ENCODE measurements at places on chromosomes 5 and 9.

GRCh38 chr5:112681481-112681908 lies 56.2 kb upstream of the APC start:
- DNase-seq: no peak

DNA sequence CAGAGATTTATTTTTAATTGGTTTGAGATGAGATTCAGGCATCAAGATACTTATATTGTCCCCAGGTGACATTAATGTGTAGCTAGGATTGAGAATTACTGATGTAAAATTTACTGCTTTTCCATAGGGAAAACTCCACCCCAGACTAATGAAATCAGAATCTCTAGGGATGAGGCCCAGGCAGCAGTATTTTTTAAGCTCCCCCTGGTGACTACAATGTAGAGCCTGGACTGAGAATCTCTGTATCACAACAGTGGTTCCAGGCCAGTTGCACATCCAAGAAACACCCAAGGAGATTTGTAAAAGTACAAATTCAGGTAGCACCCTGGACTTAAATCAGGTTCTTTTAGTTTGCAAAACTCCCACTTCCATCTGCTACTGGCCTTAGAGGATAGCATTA lies 185.7 kb downstream of the MARCHF11 start:
- no peak for DNase-seq

DNA sequence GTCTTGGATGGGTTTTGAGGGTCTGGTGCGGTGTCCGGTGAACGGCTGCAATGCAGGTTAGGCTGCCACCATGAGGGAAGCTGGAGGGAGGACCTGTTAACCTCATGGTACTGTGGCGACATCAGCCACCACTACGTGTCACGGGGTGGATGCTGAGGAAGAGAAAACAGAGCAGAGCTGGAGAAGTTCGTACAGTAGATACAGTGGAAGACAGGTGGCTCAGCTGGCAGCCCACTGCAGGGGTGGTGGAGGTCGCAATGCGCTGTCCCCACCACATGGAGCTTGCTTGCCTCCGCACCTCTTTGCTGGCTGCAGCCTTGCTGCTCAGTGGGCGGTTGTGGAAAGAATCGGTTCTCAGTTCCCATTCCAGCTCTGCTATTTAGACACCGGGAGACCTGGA lies 2.8 kb downstream of the DCANP1 start:
- no peak for DNase-seq

DNA sequence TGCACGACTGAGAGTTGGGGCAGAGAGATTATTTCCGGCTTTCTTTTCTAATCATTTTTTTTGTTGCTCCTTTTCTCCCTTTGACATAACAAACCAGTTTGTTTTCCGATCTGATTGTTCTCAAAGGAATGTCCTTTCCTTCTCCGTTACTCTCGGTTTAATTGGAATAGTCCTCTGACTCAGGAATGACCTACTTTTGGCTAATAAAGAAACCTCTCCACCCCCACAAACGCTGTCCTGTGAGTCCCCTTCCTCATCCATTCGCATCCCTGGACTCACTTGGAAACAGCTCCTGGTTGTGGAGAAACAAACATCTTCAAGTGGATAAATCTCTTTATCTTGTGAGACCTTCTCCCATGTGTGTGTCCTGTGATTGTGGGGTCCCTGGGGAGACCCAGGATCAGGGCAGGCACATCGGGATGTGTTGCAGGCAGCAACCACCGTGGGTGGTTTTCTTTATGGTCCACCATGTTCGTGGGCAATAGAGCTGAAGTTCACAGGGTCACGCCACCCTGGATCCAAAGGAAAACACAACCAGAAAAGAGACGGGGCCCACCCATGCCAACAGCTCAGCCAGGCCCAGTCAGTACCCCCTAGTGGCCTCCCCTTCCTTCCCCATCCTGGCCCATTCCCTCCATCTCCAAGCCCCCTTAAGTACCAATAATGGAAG lies 45.2 kb upstream of the NEK6 start:
- no peak for DNase-seq

DNA sequence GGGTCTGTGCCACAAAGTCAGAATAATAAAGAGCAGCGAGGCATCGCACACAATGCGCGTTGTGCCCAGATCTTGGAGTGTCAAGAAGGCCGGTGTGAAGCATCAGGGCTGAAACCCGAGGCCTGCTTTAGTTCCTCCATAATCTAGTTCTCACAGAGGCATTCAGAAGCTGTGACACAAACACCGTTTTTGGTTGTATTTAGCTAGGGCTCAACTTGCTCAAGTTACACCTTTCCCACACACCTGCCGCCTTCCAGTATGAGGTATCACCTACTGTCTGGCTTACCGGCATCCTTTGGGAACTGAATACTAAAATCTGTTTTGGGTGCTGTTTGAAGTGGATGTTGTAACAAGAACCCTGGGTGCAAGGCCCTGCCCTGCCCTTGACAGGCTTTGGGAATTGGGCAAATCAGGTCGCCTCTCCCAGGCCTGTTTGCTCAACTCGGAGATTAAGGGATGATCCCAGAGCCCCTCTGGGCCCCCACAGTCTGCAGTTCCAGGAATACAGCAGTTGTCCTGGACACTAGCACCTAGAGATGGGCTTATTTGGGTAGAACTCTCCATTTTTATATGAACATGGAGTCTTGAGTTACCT lies 27.0 kb downstream of the SLC25A25 start:
- no peak for DNase-seq

- no peak for DNase-seq
These were observed 186.6 kb upstream of the PANK3 start for GRCh38 chr5:168765551-168766425.

DNA sequence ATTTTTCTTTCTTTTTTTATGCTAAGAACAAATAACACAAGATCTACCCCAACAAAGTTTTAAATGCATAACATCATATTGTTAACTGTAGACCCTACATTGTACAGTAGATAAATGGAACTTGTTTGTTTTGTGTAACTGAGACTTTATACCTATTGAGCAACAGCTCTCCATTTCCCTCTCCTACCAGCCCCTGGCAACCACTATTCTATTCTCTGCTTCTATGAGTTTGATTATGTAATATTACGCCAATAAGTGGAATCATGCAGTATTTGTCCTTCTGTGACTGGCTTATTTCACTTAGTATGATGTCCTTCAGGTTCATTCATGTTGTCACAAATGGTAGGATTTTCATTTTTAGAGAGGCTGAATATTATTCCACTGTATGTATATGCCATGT lies 308.2 kb upstream of the PRR16 start:
- DNase-seq: no peak

- DNase-seq: no peak
These were observed 49.6 kb upstream of the CTXN3 start for GRCh38 chr5:127599320-127599719.

DNA sequence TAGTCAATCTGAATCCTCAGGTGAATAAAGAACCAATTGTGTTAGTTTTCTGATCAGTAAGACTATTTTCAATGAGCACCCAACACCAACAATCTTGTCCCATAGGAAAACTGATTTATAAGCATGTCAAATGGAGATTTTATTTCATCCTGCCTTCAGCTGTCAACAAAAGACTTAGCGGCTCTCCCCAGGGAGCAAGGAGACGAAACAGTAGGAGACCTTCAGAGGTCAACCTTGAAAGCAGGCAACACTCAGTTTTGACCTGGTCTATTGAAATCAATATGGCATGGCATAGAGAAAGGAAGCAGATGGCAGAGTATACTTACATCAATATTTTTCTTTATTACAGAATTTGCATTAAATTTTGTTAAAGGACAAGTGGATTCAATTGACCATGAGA lies 34.1 kb downstream of the ZNF622 start:
- DNase-seq: no peak

GRCh38 chr5:35309365-35310130 lies 79.3 kb upstream of the PRLR start:
- DNase-seq: no peak

GRCh38 chr9:1875921-1876448 lies 139.2 kb upstream of the SMARCA2 start:
- no peak for DNase-seq

- DNase-seq: no peak
These were observed 72.2 kb downstream of the PTTG1 start for GRCh38 chr5:160493806-160494338.

DNA sequence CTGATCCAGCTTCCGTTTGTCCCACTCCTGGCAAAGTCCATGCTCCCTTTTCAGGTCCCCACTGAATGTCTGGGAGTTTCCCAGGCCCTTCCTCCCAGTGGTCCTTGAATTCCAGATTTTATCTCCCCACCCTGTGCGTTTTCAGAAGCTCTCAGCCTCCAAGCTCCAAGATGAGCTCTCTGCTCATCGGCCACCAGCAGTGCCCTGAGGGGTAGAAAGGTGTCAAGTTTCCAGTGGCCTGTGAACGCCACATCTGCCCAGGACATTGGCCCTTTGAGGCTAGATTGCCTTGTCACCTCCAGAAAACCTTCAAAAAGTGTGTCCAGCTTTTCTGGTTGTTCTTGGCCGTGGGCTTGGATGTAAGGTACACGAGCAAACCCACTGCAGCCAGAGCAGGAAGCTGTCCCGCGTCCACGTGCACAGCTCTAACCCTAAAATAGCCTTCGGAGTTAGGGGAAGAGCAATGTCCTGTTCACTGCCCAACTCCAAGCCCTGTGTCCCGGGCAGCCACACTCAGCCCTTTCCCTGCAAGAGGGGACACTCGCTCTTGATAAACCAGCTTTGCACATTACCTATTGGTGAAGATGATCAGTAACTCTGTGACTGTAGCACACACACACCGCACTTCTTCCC lies 10.9 kb upstream of the LRRC14B start:
- DNase-seq: no peak

DNA sequence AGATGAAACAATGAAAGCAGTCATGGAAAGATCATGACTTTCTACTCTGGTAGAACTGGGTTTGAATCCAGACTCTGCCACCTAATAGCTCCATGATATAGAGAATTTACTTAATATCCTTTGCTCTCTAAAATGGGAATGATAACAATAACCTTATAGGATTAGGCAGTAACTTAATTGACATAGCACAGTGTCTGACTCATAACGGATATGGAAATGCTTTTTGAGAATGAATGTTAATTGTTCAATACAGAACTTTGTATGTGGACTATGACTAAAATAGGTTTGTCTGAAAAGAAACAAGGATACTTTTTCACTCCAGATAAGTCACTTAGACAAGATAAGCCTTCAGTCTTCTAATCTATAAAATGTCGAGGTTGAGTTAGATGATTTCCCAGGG lies 330.7 kb downstream of the PTPRD start:
- DNase-seq: no peak

DNA sequence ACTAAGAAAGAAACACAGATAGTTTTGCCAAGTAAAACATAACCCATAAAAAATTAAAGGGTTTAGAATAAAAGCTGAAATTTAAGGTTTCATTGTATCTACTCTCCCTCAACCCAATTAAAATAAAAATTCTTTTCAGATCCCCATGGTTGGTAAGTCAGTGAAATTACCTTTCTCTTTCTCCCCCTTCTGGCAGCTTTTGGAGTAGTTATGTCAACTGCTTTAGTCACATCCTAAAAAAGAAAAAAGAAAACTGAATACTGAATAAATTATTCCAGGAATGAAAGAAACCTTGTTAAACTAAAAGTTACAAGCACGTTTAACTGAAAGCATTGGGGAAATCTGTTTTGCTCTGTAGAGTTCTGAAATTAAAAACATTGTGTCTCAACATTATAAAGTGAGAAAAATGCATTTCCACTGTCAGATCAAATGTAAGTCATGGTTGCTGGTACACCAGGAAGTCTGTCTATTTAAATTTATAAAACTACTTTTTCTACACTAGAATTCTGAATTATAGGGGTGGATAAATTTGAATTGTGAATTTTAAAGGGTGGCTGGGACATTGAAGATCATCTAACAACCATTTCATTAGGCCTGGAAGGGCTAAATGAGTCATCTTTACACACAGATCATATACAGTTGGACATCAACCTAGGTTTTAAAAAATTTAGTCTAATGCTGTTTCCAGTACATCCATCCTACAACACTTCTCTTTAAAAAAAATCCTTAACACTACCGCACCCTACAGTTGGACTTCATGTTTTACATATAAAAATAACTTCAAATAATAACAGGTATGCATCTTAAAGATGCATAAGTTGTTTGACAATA lies 24.7 kb downstream of the PSIP1 start:
- DNase-seq: no peak

DNA sequence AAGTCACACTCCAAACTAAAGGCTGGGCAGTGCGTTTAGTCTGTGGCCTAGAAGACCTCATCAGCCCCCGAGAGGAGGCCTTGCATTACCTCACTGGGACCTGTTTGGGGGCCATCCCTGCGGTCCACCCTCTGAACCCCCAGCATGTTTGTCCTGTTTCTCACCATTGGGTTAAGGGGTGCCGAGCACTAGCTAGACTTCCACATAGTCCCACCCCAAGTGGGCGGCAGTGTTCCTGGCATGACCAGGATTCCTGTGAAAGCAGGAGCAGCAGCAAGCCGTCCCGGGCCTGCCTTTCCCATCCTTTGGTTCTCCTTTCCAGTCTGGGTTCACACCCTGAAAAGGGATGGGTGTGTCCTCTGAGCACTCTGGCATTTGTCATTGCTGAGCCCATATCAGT lies 26.6 kb upstream of the SAP30L start:
- no peak for DNase-seq

- DNase-seq: no peak
These were observed 32.9 kb downstream of the SEMA4D start for GRCh38 chr9:89465001-89465451.

GRCh38 chr5:96187309-96188027 lies 225.8 kb upstream of the ELL2 start:
- no peak for DNase-seq

GRCh38 chr5:52656569-52657246 lies 131.0 kb upstream of the ITGA1 start:
- no peak for DNase-seq

- no peak for DNase-seq
These were observed 131.7 kb downstream of the SUSD1 start for GRCh38 chr9:112043423-112043822.

- no peak for DNase-seq
These were observed 75.6 kb upstream of the GRIN3A start for GRCh38 chr9:101814064-101814463.

- DNase-seq: no peak
These were observed 115.3 kb downstream of the UNC13B start for GRCh38 chr9:35277171-35277520.

DNA sequence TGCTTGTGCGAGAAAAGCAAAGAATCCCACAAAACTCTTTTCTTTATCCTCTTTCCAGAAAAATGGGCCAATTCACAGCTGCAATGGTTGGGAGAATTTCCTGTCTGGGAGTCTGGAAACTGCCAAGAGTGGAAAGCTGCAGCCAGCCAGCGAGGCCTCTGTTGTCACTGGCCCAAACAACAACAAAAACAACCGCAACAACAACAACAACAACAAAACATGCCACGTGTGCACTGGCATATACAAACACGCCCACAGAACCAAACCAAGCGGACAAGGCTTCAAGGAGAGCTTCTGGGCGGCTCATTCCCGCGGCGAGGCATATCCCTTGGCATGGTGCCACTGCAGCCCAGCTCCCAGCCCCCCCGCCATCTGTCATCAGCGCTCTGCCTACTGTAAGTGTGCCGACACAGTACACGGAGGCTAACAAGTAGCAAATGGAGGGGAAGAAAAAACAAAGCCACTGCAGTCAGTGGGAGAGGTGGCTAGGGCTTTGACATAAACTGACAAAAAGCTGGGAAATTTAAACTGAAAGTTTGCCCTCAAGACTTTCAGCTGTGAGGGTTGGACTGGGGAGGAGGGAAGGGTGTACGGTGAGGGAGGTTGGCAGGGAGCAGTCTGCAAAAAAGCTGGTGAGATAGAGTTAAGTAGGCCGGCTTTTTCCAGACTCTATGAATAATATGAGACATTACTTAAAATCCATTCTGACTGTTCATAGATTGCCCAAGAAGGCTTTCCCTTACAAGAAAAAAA lies 165.0 kb upstream of the ZNF462 start:
- DNase-seq: no peak
